NCI-H2171 (cell line): ENCODE measurements at places on chromosomes 6 and 20.
A peak's percentile ranks its signal among the peaks of the same experiment; 100 is the strongest.

DNA sequence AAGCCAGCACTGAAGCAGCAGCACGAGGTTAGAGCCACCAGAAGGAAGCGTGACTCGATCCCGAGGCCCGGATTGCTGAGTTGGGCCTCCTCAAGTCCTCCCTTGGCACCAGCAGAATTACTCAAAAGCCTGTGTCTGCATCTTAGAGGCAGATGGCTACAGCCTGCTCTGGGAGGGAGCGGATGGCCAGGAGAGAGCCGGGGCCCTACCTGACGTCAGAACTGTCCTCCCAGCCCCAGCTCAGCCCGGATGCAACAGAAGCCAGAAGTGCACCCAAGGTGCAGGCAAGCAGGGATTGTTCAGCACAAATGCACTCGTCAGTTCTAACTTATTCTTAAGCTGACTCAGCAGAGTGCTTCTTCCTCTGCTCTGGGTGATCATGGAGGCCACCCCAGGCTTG, 155.5 kb upstream of the RPS6KA2 start:
- DNase-seq, result no peak

DNA sequence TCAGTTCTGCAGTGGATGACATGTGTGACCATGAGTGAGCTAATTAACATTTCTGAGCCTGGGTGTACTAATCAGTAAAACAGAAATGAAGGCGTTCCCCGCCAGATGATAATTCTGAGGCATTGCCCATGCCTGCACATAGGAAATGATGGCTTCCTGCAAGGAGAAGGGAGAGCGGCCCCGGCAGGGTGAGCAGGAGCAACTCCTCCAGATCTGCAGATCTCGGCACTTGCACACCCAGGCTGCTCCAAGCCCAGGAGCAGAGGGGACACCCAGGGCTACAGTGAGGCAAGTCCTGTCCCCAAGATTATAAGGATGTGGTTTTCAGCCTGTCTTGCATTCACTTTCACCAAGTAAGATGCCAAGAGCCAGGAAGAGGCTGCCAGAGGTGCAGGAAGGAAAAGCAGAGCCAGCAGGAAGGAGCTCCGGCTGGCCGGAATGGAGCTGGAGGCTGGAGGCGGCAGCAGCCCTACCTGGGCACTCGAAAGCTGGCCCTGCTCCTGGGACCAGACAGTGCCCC, 177.5 kb upstream of the CST7 start:
- no peak for DNase-seq

DNA sequence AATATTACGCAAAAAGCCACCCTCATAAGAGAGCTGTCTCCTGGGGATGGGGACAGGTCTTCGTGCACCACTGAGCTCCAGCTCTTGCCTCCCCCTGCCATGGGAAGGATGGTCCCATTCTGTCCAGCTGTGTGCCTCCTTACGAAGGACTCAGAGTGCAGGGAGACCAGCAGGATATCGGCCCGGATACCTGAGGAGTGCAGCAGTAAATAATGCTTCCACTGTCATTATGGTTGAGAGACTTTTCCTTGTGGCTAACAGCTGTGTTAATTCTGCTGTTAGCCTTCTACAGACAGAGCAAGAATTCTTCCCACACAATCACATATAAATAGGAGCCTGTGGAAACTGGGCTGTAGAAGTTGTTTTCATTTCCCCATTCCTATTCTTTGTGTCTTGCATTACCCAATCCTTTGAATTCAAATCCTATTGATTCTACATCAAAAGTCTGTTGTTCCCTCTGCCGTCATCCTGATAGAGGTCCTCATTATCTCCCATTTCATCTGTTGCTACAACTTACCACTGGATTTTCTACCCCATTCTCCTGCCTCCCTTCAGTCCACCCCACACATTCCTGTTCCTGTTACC, 364.6 kb upstream of the SOX4 start:
- DNase-seq, result no peak

DNA sequence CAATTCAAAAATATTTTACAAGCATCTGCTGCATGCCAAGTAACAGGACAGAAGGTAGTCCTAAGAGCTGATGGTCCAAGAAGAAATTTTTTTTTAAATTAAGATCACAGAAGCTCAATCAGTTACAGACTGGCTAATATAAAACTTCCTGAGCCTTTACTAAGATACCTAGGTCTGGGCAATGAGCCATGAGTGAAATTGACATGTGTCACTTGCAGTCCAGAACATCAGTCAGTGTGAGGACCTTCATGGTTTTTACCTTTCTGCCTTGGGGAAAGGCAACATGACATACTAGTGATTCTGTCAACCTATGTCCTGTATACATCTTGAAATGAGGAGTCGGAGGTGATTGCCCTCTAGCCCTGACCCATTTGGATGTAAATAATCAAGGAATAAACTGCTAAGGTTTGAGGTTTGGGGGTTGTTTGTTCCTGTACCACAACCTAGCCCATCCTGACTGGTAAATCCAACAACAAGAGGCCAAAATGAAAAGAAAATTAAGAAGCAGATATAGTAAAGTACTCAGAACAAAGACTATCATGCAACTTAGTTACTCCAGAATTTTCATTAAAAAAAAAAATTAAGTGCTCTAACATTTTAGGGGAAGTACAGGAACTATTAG, 70.0 kb downstream of the CNKSR3 start:
- DNase-seq, result no peak

DNA sequence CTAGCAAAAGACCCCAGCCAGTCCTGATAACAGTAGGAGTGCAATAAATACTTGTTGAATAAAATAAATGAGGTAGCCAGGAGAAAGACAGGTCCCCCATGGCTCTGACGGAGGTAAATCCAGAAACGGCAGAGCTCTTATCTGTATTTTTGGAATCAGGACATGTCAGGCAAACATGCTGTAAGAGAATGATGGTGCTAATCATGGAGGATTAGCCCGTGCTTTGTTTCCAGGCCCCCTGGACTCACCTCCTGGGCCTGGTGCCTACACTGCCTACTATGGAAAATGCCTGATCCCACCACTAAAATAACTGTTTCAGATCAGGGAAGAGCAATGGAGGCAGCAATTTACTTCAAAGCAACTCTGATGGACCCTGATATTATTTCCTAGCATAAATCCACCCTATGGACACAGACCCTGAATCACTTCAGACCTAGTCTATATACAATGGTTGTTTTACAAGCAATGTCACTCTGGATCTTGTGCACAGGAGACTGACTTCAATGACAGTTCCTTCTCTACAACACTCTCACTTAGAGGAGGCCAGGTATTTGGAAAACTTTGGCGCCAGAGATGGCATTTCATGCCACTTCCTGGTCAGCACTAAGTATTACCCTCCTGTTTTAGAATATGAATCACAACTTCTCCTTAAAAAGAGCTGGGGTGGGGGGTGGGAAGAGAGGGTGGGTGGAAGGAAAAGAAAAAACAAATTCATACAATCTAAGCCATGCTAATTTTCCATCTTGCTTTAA, 6.4 kb downstream of the MRPL14 start:
- no peak for DNase-seq

GRCh38 chr6:24972311-24972958, 36.7 kb upstream of the RIPOR2 start:
- DNase-seq, result no peak

DNA sequence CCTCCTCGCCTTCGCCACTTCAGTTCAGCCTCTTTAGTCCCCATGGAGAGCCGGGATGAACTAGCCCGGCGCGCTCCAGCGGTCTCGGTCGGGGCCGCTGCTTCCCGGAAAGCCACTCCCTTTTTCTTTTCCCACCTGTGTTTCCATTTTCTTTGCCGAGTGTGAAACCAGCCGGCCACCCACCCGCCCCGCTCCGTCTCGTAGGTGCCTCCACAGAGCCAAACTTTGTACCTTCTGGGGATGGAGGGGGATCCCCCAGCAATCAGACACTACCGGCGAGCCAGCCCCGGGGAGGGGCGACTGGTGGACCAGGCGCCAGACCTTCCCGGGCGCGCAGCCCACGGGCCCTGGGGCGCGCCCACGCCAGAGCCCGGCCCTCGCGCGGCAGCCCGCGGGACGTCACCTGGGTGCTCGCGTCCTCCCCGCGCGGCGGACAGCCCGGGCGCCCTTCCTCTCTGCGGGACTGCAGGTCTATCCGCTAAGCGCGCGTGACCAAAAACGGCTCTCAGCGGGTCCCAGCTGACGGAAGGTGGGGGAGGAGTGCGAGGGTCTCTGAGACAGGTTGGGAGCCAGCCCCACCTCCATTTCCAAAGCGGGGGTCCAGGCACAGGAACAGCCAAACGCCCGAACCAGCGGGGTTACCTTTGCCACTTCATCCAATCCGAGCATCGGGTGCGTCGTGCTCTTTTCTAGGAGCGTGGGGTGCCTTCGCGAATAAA, at the start of gene MCHR2:
MCHR2 (minus strand) TSS at position 691 of the 719 bp plus-strand sequence. CDS start 38,076 bp downstream, outside the sequence.
- no peak for DNase-seq

- DNase-seq, result no peak
Observed at GRCh38 chr6:79684876-79685275, 53.7 kb downstream of the SH3BGRL2 start.

- DNase-seq, result no peak
Observed at GRCh38 chr20:51720384-51720783, 47.8 kb downstream of the ATP9A start.

GRCh38 chr6:124078169-124078568, 274.5 kb downstream of the NKAIN2 start:
- DNase-seq, result no peak

GRCh38 chr6:129936329-129937165, 75.4 kb upstream of the TMEM244 start:
- peak; percentile 14 for DNase-seq

- no peak for DNase-seq
Observed at GRCh38 chr6:119283979-119284545, 65.5 kb downstream of the MAN1A1 start.

DNA sequence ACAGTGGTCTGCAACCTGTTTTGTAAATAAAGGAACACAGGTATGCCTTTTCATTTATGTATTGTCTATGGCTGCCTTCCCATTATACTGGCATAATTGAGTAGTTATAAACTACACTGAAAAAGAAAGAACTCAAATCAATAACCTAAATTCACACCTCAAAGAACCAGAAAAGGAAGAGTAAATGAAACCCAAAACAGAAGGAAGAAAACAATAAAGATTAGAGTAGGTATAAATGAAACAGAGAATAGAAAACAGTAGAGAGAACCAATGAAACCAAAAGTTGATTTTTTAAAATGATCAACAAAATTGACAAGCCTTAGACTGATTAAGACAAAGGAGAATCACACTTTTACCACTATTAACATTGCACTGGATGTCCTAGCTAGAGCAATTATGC, 34.7 kb downstream of the FAM184A start:
- DNase-seq, result no peak

GRCh38 chr6:38355519-38355918, 284.2 kb downstream of the BTBD9 start:
- DNase-seq, result no peak

GRCh38 chr6:25774120-25774715, 19.7 kb downstream of the SLC17A4 start:
- peak; percentile 45 for DNase-seq

DNA sequence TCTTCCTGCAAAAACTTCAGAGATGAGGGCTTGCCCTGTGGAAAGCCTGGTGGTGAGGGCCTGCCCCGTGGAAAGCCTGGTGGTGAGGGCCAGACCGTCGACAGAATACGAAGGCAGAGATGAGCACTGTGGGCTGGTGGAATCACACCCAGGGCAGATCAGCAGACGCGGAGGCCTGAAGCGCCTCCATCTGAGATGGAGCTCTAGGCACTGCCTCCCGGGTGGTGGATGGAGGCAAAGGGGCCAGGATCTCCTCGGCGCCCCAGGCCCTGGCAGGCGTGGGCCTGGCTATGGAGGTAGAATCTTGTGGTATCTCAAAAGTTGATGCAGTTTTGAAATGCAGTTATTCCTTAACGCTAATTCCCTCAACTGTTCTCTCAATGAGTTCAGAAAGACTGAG, 104.8 kb downstream of the PSMB1 start:
- DNase-seq, result no peak

DNA sequence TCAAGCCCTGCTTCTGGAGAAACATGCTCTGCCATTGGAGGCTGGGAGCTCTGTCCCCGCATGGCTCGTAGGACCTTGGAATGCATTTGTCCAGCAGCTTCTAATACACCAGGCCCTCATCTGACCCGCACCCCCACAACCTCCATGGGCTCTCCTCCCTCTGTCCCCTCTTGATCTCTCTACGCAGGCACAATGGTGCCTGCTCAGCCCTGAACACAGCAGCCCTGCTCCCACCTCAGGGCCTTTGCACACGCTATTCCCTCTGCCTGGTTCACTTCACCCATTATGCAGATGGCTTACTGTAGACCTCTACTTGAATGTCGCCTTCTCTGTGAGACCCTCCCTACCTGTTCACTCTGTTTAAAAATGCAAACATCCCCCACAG, 27.0 kb upstream of the PTGIS start:
- DNase-seq, result no peak

GRCh38 chr20:9068841-9069663, at the start of gene PLCB4:
PLCB4 (plus strand) TSS chr20:9069087; CDS start chr20:9307815, 238,728 bp downstream.
- DNase-seq, result peak; percentile 88

DNA sequence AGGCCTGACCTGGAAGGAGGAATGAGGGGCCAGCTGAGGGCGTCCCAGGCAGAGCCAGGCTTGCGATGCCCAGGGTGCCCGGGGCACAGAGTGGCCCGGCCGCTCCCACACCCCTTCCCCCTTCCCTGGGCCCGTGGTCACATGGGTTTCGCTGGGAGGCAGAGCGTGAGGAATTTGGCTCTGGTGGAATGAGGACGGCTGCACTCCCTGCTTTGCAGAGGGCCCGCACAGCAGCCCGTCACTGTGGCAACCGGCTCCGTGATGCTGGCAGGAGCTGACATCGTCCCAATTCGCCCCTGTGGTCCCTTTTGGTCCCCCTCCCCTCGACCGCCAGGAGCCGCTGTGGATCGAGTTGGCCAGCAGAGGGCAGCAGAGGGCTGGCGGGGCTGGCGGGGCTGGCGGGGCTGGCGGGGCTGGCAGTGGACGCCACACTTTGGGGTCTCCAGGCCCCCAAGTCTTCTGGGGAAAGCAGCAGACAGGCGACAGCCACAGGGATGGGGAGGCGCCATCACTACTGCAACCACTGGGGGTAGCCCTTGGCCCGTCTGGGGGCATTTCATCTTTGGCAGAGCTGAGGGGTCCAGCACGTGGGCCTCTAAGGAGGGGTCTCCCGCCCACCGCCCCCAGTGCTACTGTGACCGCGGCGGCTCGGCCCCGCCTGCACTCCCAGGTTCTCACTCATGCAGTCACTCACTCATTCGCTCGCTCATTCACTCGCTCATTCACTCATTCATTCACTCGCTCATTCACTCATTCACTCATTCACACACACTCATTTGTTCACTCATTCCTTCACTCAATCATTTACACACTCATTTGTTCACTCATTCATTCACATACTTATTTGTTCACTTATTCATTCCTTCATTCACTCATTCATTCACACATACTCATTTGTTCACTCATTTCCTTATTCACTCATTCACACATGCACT, 49.7 kb upstream of the BHLHE23 start:
- peak; percentile 37 for DNase-seq

DNA sequence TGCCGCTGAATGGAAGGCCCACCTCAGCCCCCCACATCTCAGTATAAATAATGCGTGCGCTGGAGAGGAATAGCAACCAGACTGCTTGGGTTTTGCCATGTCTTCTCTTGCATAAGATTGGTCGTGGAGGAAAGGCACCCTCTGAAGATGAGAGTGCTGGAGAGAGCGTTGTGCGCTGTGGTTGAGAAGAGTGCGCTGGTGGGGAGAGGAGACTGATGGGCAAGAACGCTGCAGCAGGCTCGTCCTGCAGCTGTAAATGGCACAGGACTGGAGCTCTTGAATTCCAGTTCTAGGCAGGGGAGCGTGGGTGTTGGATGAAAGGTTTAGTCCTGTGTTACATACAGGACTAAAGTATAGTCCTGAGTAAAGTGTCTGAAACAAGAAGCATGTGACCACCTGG, 51.5 kb downstream of the RPRD1B start:
- no peak for DNase-seq

GRCh38 chr6:74066168-74066871, 370.3 kb downstream of the CD109 start:
- DNase-seq, result no peak
